ENCODE measurements at places on chromosomes 16 and 17.
A peak's percentile ranks its signal among the peaks of the same experiment; 100 is the strongest.

- DNase-seq = peak; percentile 32
Observed at GRCh38 chr17:40828454-40829044, 6.1 kb upstream of the KRT10 start.

DNA sequence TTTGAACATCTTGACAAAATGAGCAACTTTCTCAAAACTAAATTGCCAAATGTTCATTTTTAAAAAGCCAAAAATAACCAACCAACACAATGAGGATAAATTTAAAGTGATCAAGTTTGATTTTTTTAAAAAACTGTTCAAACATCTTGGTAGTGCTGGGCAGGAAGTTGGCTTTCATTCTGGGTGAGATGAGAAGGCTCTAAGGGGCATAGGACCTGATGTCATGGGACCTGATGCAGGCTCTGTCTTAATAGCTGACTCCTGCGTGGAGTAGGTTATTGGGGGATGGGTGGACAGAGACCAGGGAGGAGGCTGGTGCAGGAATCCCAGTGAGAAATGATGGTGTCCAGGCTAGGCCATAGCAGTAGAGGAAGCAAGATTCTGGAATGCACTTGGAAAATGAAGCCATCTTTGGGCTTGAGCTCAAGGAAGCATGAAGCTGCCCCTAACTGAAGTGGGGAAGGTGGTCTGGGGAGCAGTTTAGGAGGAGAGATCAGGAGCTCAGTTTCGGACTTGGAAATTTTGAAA lies 20.4 kb downstream of the NLRC5 start:
- DNase-seq = no peak

- DNase-seq = peak; percentile 57
Observed at GRCh38 chr16:85449191-85449884, 163.8 kb upstream of the GSE1 start.

DNA sequence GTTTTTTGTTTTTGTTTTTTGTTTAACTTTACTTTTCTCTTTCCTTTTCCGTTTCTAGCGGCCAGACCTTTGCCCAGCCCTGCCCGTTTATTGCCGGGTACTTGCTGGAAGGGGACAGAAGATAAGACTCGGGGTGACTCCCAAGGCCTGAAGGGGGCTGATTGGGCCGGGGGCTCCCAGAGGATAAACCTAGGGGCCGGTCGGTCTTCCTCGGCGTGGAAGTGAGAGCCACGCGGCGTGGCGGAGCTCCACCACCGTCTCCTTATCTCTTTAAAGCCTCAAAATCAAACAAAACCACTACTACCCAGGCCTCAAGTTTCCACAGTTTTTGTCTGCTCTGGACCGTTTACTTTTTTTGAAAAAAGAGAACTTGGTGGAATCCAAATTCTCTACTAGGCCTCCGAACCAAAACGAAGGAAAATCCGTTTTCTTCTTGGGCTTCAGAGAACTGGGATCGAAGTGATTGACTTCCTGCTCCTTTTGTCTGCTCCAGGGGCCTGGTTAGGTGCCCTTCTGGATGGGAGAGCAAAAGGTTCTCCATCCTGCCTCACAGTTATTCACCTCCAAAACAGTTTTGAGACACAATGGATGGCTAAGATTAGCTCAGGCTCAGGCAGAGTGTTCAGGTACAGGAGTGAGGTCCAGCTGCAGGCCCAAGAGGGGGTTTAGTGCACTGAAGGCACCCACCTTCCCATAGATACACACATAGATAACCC lies 8.5 kb upstream of the HOXB9 start:
- DNase-seq = no peak

- DNase-seq = no peak
Observed at GRCh38 chr16:27708651-27709050, 158.7 kb downstream of the KATNIP start.

GRCh38 chr16:69123910-69124309 lies 8.5 kb downstream of the CHTF8 start:
- no peak for DNase-seq

GRCh38 chr16:68385371-68385770 lies 62.9 kb downstream of the SMPD3 start:
- DNase-seq = no peak

DNA sequence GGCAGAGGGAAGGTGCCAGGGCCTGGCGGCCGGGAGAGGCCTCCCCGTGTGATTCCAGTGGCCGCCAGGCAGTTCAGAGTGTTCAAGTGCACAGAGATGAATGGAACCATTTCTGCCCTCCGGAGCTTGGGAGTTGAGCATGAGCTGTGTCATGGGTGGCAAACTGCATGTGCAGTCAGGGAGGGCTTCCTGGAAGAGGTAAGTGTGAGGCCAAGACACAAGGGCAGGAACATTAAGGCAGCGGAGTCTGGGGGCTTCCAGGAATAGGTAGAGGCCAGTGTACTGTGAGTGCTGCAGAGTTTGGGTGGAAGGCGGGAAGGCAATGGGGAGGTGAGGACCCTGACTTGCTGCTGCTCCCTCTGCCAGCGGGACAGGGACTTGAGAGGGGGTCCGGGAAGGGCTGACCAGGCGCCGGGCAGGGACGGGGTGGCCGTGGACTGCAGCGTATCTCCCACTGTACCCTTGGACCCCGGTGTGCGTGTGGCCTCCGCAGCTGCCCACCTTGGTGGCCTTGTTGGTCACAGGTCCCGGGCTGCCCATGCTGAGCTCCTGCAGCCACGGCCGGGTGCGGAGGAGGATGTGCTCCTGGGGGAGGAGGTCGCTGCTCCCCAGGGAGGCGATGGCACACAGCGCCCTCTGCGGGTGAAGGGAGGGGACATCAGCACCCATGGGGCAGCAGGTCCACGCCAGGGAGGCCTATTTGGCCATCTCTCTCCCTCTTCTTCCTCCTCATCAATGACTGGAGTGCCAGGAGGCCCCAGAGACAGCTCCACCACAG lies 7.5 kb upstream of the CEP131 start:
- DNase-seq = no peak

DNA sequence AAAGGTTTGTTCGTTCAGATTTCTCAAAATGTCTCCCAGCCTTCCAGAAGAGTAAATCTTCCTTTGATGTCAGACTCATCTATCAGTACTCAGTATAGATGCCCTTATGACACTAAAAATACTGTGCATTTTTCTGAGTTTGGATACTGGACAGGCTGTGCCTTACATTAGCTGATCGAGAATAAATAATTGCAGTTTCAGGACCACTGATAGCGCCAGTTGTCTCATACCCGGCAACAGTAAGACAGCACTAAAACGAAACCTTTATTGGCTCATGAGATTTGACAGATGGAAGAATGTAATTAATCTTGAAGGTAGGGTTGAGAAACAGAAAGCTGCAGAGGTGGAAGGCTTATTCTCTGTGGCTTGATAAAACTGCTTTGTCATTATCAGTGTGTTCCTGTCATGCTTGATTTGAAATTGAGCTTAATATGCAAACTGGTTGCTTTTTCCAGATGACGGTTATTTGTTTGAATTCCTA lies 1.2 kb downstream of the ATP6V0A1 start:
- DNase-seq = no peak

DNA sequence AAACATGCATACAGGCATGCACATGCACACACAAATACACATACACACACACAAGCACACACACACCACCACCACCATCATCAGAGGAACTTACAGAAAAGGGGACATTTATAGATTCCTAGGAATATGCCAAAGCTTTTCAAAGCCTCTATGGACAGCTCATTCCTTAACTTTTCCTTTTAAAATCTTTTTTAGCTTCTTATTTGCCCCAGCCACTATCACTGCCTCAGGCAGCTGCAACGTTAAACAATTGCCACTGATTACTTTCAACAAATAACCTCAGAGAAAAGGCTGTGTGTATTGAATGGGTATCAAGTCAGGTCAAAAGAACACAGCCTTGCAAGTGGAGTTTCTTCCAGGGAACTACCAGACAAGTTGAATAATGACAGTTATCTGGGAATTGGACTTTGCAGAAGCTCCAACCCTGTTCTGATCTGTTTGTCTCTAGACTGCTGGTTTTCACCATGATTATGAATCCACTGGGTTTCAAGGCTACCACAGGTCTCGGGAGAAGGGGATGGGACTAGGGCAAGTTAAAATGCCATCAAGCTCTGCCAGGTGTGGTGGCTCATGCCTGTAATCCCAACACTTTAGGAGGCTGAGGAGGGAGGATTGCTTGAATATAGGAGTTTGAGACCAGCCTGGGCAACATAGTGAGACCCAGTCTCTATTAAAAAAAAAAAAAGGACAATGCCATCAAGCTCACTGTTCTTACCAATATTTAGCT lies 21.9 kb upstream of the BEAN1 start:
- no peak for DNase-seq

DNA sequence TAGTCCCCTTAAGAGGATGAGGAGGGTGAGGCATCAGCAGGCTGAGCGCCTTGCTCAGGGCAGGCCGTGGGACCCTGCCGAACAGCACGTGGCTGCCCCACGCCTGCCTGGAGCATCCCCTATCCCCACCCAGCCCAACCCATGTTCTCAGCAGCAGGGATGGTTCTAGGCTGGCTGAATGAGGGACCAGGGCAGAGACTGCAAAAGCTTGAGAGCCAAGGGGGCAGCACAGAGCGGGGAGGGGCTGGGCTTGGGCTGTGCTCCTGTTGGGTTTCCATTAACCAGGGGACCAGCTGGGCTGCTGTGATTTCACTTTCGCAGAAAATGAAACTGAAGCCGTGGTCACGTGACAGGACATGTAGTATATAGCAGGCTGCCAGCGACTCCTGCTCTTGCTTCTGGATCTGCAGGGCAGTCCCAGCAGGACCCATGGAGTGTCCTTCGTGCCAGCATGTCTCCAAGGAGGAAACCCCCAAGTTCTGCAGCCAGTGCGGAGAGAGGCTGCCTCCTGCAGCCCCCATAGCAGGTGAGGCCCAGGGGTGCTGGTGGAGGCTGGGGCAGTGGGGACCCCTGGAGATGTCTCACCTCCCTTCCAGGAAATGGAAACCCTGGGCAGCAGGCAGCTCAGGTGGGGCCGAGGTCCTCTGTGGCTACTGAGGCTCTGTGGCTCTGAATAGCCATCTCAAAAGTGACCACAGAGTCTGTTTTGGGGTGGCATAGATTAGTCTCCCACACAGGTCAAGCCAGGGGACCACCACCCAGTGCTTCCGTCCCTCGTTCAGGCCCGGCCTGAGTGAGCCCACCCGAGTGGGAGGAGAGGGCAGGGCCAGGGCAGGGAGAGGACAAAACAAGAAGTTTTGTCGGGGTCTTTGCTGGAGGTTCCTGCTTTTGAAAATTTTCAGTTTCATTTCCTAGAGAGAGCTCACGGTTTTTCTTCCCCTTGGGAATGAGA lies 2.9 kb downstream of the RNF213 start:
- DNase-seq = no peak

DNA sequence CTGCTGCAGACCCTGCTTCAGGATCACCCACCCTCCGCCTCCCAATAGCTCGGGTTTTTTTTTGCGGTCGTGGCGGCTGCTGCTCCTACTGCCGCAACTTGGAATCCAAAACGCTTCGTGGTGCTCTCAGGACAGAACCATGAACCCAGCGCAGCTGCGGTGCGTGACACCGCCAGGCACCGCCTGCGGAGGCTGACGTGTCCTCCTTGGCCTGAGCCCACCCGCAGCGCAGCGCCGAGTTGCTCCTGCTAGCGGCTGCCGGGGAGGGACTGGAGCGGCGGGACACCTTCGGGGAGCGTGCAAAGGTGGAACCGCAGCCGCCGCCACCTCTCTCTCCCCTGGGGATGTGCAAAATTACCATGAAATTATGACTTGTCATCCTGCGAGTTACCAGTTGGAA lies 1893.0 kb downstream of the TP53TG3F start:
- no peak for DNase-seq

DNA sequence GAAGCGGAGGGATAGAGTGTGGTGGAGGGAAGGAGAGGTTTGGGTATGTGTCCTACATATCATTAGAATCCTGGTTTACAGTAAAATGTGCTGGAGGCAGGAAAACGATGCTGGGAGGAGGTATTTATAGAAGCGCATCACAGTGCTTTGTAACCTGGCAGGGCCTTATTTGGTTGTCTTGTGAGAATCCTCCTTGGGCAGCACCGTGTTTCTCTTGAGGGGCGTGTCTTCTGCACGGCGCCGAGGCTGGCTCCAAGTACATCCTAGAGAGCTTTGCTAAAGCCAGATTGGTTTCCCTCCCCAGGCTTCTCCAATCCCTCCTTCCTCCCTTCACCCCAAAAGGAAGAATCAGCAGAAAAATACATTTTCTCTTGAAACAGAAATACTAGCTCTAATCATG lies 24.4 kb downstream of the CACNG5 start:
- DNase-seq = no peak

DNA sequence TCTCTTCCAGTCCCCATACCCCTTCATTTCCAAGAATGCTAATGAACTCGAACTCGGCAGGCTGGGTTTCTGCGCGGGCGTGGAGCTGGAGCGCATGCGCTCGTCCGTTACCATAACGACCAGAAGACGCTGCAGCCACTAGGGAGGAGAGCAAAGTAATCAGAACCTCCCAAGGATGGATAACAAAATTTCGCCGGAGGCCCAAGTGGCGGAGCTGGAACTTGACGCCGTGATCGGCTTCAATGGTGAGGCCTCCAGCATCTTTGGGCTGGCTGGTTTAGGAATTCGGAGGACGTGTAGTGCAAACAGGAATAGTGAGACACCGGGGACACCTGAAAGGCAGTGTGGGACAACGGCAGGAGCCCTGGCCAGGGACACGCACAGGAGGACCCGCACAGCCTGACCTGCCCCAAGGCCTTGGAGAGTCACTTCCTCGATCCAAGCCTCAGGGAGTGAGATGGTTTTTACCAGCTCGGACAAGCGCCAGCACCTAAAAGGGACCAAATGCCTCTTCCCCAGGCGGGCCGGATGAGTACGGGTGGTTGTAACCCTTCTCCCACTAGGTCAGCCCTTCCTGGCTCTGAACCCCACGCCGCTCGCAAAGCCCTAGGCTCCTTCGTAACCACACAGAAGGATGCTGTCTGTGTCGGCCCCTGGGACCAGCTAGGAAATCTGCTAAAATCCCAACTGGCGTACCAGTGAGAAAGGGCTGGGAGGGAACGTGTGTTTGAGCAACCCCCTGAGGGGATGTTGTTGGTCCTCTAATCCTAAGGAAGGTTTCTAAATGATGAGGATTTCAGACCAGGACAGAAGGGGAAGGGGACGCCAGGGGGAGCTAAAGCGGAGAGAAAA lies at the start of gene CFAP52:
TSS of gene CFAP52 (plus strand) at position 122 of the 852 bp plus-strand sequence. CDS start at position 176, 54 bp downstream.
- peak; percentile 72 for DNase-seq

GRCh38 chr17:6075050-6075449 lies 4.9 kb downstream of the WSCD1 start:
- DNase-seq = no peak

Measured in spinal cord (tissue), 10 donors.